HTR-8/SVneo (cell line): ENCODE measurements at places on chromosomes 6 and 20.

- DNase-seq: no peak
Measured at GRCh38 chr6:63261820-63262219, 50.6 kb downstream of the FKBP1C start.

DNA sequence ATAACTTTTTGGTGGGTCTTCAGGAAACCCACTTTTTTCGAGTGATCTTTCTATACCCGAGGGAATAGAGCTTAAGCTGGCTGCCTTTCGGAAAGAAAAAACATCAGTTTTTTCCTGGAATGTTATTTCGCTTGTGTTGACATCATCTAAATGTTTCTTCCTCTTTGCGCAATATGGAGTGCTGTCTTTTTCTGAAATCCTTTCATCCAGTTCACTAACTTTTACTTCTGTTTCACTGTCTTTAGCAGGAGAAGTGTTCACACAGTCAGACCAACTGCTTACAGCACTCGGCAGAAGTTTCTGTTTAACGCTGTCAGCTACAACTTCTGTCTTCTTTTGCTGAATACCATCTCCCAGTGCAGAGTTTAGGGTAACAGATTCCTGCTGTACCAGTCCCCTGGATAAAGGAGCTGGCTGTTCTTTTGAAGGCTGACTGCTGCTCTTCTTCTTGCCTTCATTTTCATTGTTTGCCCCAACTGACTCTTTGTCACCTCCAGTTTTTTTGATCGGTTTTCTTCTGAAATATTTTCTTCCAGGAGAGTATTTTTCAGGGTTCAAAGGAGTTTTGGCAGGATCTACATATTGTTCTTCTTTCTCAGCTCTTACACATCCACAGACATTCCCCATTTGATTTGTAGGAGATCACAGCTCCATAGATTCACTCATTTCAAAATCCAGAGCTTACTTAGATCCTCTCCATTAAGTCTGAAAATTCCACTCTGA, 50.0 kb upstream of the DST start:
- no peak for DNase-seq

DNA sequence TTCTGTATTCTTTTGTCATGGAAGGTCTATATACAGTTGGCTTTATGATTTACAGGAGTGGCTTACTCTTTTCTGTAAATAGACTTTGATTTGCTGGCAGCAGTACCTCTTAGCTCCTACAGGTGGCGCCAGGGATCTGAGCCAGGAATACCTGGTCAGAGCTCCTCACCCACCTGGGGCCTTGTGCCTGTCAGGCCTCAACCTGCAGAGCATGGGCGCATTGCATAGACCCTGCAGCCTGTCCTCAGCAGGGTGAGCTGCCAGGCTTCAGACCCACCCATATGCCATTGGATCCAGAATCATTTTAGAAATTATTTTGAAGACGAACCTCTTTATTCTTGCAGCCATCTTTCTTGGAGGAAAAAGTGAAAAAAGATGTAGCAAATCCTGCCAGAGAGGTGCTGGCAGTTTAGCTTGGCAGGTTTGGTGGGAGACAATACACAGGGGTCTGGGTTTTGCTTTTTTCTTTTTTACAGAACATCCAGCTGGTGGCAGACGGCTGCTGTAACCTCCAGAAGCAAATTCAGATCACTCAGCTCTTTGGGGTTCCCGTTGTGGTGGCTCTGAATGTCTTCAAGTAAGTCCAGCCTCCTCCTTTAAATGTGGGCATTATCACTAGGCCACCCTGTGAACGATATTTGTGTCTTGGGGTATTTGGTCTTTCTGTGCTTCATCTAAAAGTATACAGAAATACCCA, 149.1 kb downstream of the MTHFD1L start:
- peak; percentile 41 for DNase-seq

DNA sequence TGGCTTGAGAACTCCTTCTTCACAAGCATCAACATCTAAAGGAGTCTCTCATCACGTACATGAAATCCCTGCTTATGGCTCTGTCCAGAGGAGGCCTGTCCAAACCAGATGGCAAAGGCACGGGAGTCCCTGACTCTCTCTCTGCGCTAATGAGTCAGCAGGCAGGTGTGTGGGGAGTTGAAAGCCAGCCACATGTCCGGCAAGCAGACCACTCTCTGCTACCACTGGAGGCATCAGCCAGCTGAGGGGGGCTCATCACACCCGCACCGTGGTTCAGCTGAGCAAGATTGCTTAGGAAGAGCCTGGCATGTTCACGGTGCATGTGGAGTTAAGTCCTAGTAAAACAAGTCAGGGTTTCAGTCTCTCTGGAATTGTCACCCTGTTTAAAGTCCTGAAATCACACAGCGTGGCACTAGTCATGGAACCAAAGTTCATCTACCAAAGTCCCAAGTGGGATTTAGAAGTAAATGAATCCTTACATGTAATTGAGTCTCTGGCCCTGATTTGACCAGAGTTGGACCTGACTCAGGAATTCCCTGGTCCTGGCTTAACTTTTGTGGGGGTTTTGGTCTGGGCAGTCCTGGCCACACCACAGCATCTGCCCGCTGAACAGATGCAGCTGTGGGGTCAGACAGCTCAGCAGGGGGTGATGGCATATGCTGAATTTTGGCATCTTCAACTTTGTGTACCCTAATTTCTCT, 155.2 kb upstream of the RIN2 start:
- DNase-seq: no peak

DNA sequence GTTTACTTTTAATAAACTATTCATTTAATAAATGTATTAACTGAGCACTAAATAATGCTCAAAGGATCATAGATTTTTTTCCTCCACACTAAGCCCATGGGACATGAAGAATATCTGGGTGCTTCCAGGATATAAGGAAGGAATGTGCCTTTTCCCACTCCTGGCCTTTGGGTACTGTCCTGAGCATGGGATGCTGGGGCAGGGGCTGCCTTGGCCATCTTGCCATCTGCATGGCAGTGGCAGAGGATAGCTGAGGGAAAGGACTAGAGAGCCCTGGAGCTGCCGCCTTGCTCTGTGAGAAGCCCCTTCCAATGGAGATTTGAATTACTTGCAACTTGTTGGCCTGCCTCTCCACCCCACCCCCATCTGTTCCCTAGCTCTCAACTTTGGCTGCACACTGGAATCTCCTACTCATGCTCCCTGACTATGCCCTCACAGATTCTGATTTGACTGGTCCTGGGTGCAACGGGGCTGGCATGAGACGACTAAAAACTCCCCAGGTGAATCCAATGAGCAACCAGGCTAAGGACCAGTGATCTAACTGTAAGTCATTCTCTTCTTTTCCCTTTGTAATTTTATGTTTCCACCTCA, 15.6 kb downstream of the DDRGK1 start:
- DNase-seq: no peak

DNA sequence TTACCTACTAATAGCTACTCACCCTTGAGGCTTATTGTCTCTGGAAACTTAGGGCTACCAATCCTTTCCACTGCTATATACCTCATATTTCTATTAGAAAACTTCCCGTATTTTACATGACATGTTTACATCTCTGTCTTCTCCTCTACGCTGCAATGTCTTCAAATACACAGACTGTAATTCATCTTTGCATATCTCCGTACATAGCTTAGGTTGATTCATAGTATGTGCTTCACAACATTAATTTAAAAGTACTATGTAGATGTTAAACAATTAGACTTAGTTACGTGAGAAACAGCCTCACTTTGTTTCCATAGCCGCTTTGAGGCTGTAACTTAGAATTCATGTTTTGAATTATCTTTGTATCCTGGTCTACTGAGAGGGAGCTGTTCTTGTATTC, 35.1 kb upstream of the FKBP1C start:
- no peak for DNase-seq

DNA sequence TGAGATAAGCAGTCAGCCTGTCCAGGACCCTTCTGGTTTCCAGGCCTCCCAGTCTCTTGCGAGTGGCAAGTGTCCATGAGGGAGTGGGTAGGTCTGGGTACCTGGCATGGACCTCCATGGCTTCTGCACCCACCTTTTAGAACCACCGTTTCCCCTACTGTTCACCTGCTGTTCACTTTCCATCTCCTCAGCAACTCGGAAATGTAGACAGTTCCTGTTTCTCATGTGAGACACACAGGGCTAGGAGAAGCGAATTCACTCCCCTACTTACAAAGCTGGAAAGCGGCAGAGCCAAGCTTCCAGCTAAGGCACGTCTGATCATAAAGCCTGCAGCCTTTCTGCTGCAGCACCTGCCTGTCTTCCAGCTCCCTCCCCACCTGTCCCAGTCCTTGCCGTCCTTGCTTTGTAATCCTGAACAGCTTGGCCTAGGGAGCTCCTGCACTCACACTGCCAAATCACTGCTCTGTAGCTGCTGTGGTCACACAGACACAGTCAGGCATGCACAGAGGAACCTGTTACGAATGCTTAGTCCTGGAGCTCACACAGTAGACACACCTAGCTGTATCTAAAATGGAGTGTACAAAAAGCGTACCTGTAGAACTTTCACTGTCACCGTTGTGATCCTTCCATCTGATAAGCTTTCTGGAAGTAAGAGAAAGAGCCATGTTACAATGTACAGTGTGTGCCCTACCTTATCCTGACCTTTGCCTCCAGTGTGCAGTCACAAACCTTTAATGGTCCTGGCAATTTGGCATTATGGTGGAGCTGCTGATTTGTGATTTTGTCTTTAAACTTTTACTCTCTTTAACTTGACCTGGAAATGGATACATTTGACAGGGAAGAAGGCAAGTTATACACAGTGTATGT, 294.1 kb downstream of the NRN1 start:
- DNase-seq: no peak

GRCh38 chr6:93468291-93468690, 48.9 kb upstream of the EPHA7 start:
- DNase-seq: no peak

GRCh38 chr6:75084018-75084417, 121.8 kb downstream of the COL12A1 start:
- DNase-seq: no peak

- DNase-seq: peak; percentile 78
Measured at GRCh38 chr20:53162251-53162835, 190.2 kb downstream of the TSHZ2 start.

DNA sequence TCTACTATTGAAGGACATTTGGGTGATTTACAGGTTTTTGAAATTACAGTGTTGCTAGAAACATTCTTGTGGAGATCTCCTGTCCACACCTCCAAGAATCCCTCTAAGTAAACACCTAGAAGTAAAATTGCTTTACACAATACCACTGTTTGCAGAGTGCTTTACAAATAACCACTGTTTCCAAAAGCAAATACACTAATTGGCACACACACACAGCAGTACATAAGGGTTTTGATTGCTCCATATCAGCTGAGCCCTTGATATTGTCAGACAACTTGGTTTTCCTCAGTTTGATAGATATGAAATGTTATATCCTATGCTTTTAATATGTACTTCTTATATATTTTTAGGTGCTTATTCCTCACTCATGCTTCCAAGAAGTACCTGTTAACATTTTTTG, 6.3 kb downstream of the HMGN4 start:
- DNase-seq: no peak

DNA sequence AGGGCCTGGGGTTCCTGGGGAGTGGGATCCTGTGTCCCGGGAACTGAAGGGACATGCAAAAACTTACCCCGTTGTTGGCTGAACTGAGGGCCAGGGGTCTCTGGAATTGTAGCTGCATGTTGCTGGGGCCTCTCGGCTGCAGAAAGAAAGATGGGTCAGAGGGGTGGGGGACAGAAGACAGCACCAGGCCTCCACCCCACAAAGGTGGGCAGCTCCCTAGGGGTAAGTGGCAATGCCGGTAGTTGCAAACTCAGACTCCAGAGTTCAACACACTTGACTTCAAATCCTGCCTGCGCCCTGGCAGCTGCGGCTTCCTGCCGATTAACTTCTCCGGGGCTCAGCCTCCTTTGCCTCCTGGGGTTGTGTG, 4.8 kb downstream of the ZBP1 start:
- no peak for DNase-seq

GRCh38 chr20:9628141-9628540, 113.8 kb downstream of the LAMP5 start:
- no peak for DNase-seq

- no peak for DNase-seq
Measured at GRCh38 chr6:37705239-37706051, 7.8 kb upstream of the MDGA1 start.

- no peak for DNase-seq
Measured at GRCh38 chr6:14861491-14861943, 384.4 kb upstream of the JARID2 start.

- no peak for DNase-seq
Measured at GRCh38 chr6:6707143-6707542, 118.6 kb downstream of the LY86 start.

DNA sequence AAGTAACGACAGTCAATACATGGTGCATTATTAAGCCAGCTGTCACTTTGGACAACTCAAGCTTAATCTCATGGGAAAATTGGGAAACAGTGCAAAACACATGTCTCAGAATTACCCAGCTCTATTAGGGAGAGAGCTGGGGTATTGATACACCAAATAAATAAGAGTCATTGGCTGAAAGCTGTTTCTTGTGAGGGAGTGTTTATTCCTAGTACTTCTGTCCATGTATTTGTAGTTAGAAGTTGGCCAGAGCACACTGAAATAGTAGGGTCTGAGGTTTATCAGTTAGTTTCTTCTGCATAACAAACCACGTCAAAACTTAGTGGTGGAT, 192.0 kb upstream of the RALGAPA2 start:
- DNase-seq: no peak

DNA sequence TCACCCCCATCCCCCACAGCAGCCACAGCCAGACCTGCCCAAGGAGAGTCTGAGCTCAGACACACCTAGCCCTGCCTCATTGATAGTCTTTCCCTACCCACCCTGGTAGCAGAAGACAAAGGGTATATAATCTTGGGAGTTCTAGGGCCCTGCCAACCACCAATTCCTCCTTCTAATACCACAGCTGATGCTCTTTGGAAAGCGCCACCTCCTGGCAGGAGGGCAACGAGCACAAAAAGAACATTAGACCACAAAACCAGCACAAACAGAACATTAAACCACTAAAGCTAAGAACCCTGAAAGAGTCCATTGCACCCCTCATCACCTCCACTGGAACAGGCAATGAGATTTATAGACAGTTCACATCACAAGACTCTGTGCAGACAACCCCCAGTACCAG, 195.8 kb upstream of the FUT9 start:
- DNase-seq: no peak

- no peak for DNase-seq
Measured at GRCh38 chr6:255751-256083, 36.6 kb upstream of the DUSP22 start.

DNA sequence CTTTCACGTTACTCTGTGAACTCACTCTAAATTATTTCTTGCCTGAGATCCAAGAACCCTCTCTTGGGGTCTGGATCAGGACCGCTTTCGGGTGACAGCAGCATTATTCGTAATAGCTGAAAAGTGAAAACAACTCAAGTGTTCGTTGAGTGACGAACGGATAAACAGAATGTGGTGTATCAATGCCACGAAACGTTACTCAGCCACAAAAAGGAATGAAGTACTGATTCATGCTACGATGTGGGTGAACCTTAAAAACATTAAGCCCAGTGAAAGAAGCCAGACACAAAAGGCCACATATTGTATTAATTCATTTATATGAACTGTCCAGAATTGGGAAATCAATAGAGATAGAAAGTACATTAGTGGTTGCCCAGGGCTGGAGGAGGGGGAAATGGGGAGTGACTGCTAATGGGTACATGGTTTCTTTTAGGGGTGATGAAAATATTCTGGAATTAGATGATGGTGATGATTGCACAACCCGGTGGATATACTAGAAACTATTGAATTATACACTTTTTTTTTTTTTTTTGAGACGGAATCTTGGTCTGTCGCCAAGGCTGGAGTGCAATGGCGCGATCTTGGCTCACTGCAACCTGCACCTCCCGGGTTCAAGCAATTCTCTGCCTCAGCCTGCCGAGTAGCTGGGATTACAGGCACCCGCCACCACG, 8.4 kb downstream of the PTGIS start:
- DNase-seq: no peak
